Spinal cord (tissue), 10 donors: ENCODE measurements at places on chromosomes 12 and 14. TPM values are rescaled to one million over a fixed set of nuclear protein-coding genes. Genes with fewer than 3 reads are reported as not detected.
A peak's percentile ranks its signal among the peaks of the same experiment; 100 is the strongest.

Gene VRTN
- polyA plus RNA-seq: not detected

DNA sequence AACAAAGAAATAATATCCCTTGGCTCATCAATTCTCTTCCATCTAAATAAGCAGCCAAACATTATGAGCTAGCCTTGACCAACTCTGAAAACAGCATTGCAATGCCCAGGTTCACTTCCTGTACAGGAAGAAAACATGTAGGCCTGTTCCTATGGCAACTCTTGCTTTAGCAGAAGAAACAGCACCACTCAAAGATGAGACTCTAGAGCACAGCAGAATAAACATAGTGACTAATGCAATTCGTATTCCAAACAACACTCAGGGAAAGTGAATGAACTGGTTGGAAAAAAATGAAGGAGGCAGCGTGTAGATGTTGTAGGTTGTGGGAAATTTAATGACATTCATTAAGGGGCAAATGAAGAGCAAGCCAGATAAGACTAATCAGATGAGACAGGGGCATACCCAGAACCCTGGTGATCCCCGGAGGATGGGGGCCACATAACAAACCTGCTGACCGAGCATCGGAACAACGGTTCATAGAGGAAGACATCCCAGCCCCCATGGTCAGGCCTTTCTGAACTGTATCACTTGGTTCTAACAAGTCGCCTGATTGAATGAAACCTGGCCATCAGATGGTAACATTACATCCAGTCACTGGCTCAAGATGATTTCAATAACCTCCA is 9.0 kb downstream of the ARHGDIB start:
- peak; percentile 7 for DNase-seq

Gene ADAMTS20
- polyA plus RNA-seq: 0.45 TPM

Gene SIX4
- polyA plus RNA-seq: 2.6 TPM

DNA sequence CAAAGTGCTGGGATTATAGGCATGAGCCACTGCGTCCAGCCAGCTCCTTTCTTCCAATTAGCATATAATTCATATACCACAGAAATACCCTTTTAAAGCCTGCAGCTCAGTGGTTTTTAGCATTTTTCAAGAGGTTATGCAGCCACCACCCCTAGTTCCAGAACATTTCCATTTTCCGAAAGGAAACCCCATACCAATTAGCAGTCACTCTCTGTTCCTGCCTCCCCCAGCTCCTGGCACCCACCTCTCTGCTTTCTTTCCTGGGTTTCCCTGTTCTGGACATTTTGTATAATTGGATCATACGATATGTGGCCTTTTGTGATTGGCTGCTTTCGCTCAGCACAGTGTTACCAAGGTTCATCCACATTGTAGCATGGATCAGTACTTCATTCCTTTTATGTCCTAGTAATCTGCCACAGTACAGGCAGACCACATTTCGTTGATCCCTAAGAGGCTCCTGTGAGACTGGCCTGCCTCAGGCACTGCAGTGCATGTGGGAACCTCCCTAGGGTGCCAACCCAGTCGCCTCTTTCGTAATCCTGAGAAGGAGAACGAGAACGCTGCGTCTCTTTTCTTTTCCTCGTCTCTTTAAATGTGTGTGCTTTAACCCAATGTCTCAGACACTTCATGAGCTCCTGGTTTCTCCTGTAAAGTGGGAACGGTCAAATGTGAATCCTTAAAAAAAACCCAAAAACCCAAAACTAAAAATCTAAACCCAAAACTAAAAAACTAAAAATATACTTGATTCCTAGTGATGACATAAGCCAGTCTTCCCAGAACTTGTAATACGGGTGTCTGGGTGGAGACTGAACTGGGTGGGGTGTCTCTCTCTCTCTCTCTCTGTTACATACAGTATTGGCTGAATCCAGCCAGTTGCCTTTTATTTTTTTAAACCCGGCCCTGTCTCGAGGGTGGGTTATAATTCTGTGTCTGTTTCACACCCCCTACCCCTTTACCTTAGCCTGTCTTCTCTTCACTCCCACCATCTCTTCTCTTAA is 14.7 kb downstream of the AACS start:
- DNase-seq: no peak

GRCh38 chr14:49975799-49976198 is 82.9 kb downstream of the ARF6 start:
- no peak for DNase-seq

GRCh38 chr12:22653075-22653474 is 28.1 kb downstream of the ETNK1 start:
- no peak for DNase-seq

- DNase-seq: no peak
These were observed 936 bp downstream of the TFCP2 start for GRCh38 chr12:51171884-51172514.

DNA sequence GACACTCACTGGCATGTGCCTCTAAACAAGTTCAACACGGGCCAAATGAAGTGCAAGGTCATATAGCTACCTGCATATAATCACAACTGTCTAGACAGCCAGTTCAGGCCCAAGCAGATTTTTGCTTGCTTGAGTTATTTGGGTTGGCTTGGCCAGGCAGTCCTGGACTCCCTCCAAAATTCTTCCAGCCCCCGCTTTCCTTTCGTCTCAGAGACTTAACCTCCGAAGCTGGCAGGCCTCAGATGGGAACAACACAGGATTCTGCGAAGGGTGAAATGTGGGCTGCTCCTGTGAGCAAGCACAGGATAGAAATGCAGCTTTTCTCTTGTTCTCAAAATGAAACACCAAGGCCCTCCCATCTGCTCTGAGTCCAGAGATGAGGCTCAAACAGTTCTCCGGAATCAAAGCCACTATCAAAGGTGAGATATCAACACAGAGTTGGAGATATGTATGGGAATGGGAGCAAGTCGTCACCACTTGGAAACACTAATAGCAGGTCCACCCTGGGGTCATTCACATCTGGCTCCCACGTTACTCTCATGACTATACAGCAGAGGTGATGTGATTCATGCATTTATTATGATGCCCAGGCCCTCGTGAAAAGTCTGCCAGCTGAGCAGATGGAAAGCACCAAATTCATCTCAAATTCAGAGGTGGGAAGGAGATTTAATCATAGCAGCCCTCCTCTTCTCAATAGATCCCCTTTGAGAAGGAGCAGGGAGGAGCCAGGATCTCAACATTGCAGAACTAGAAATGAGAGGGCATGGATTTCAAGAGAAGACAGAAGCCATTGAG is 389.8 kb downstream of the NUAK1 start:
- DNase-seq: peak; percentile 64

DNA sequence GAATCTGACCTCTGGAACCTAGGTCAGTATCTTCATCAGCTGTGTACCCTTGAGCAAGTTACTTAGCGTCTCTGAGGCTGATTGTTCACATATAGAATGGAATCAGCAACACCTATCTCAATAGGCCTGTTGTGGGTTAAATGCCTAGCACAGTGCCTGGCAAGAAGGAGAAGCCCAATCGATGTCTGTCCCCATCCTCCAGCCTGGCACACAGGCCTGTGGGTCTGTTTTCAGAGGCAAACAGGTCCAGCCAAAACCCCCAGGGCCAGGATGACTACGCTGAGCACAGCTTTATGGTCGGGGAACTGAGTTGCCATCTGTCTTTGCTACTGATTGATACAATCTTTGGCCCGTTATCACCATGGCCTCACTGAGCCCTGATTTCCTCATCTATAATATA is 89.2 kb downstream of the NUAK1 start:
- DNase-seq: peak; percentile 21

- DNase-seq: no peak
These were observed 452.1 kb upstream of the PDE3A start for GRCh38 chr12:19916196-19916753.

DNA sequence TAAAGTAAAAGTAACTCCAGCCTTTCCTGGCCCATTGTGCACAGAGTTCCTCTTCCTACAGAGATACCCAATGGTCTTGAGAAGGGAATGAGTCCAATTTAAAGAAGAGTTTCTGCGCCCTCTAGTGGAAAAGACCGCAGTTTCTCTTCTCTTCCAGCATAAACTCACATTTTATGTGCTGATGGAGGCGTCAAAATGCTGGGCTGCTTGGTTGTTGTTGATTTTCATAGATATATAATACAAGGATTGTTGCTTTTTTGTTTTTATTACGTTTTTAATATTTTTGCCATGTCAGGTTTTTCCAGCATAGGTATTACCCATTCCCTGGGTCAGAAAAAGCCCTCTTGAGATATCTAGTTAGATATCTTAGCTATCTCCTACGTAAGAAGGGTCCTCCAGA is 356.9 kb upstream of the STXBP6 start:
- no peak for DNase-seq

Gene RFLNA
- polyA plus RNA-seq: 16.7 TPM

DNA sequence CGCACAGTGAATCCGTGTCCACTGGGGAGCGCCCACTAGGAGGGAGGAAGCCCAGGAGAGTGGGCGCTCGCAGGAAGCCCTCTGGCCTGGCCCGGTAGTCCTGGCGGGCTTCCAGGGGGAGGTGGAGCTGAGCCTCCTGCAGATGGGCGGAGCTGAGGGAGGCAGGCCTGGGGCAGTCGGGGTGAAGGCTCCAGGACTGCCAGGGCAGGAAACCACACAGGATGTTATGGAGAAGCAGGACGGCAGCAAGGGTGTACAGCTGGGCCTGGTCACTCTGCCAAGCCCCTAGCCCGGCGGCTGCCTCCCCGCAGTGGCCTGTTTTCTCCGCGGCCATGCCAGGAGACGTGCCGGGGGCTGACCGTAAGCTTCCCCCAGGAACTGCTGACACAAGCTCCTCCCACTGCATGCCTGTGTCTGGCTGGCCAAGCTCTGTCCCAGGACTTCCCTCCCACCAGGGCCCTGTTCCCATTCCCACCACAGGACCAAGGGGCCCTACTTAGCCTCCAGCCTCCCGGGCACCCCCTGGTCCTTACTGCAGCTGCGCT is 143.4 kb upstream of the C14orf180 start:
- no peak for DNase-seq

GRCh38 chr12:26884765-26885576 is 52.0 kb upstream of the ITPR2 start:
- DNase-seq: peak; percentile 93

GRCh38 chr12:121903202-121903601 is 14.6 kb downstream of the PSMD9 start:
- no peak for DNase-seq

DNA sequence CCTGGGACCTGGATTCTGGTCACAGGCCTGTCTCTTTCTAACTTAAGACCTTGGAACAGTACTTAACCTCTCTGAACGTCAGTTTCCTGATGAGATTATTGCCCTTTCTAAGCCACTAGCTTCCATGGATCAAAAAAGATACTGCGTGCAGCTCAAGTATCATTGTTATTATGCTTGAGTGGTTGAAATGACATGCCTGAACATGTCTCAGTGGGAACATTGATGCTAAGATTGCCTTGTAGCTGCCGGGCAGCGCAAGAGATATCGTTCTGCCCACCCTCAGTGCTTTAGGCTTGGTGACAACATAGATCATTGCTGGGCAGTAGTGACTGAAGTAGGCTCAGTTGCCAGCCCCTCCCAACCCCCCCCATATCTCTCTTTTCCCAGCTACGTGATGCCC is 131.9 kb downstream of the SMOC1 start:
- no peak for DNase-seq

DNA sequence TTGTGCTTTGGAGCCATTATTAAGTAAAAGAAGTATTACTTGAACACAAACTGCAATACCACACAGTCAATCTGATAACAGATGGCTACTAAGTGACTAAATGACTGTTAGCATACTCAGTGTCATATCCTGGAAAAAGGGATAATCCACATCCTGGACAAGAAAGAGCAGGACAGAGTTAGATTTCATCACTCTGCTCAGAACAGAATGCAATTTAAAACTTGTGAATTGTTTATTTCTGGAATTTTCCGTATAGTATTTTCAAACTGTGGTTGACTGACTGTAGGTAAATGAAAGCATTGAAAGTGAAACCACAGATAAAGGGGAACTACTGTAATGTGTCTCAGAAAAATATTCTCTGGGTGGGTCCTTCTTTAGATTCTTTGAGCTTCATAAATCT is 458.8 kb downstream of the TMEM117 start:
- DNase-seq: no peak

DNA sequence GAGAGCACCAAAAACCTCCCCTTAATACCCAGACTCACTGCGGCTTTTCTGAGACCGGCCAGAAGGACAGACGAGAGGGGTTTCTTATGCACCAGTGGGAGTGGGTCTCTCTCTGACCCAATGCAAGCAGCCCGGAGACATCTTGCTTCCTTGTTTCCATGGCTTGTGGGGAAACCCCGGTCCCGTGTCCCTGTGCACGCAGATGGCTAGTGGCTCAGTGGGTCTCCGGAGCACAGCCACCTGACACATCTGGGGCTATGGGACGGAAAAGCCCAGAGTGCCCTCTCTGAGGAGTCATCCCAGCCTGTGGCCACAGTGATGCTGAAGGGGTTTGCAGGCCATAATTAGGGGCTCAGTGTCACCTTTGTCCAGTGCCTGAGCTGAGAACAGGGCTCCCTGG is 197.6 kb downstream of the PHETA1 start:
- no peak for DNase-seq

DNA sequence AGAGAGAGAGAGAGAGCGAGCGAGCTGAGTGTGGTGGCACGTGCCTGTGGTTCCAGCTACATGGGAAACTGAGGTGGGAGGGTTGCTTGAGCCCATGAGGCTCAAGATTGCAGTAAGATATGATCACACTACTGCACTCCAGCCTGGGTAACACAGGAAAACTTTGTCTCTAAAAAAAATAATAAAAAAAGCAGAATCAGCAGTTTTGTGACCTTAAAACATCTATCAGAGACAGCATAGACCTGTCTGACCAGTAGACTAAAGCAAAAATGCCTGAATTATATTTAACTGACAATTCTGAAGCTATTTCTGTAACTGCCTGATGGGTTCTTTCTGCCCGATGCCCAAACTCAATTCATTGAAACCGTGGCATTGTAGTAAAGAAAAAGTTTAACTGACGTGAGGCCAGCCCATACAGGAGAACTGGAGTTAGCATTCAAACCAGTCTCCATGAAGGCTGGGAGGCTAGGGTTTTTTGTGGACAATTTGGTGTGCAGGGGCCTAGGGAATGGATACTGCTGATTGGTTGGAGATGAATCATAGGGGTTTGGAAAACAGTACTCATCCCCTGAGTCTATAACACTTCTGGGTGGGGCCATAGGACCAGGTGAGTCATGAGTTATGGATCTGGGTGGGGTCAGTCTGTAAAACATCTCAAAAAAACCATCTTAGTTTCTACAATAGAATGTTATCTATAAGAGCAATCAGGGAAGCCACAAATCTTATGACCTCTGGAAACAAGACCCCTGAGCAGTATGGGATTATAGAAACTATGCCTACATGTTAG is 8.0 kb upstream of the RASSF8 start:
- no peak for DNase-seq

Gene CSRP2
- 64.6 TPM for polyA plus RNA-seq

- no peak for DNase-seq
These were observed 36.5 kb downstream of the MAP1LC3B2 start for GRCh38 chr12:116595672-116596071.

GRCh38 chr12:113064395-113065125 is 8.0 kb downstream of the DTX1 start:
- no peak for DNase-seq

- no peak for DNase-seq
These were observed 2.4 kb upstream of the GALNT8 start for GRCh38 chr12:4717806-4718205.

GRCh38 chr14:77988096-77988870 is 181.9 kb upstream of the NRXN3 start:
- no peak for DNase-seq

- no peak for DNase-seq
These were observed 57.3 kb downstream of the TTC7B start for GRCh38 chr14:90758959-90759358.

Gene RGS6
- 11.2 TPM for polyA plus RNA-seq

Gene HCFC2
- 19.1 TPM for polyA plus RNA-seq

GRCh38 chr12:24222968-24223367 is 273.5 kb upstream of the SOX5 start:
- no peak for DNase-seq
